ENCODE measurements at places on chromosomes 5 and 9. TPM values are rescaled to one million over a fixed set of nuclear protein-coding genes. Genes with fewer than 3 reads are reported as not detected.
A peak's percentile ranks its signal among the peaks of the same experiment; 100 is the strongest.

GRCh38 chr5:105593011-105593760 is 2030.6 kb upstream of the NUDT12 start:
- no peak for DNase-seq

The TPPP gene
- total RNA-seq: 3.4 TPM

- DNase-seq: no peak
Observed at GRCh38 chr9:127886401-127886972, 9.0 kb upstream of the AK1 start.

- DNase-seq: no peak
Observed at GRCh38 chr9:109852556-109852955, 72.6 kb downstream of the PALM2AKAP2 start.

DNA sequence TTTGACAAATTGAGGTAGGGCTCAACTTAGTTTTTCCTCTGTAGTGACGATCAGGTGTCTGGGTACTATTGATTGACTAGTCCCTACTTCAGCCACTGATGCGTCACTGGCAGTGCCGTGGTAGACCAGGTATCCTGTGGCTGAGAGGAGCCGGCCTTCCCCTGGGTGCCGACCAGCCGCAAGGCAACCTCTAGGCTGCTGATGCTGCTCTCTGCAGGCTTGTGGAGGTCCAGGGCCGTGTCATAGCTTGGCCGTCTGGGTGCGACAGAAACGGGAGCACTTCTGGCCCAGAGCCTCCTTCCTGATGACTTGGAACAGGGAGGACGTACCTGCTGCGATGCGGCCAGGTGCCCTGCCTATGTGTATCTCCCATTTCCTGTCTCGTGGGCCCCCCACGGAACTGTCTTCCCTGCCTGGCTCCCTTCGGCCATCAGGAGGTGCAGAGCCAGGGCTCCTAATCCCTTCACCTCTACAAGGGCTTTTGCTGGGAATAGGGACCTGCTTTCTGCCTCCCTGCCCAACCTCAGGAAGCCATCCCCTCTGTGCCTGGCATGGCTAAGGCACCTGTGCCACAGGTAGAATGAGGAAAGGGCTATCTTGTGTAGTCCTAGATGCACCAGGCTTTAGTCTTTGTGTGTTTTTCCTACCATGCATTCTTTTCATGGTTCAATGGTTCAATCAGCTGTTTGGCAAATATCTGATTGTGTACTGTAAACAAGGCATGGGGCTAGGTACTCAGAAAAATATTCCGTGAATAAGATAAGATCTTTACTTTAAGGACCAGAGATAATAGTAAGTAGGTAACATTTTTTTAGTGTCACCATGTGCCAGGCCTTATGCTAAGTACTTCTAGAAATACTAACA is 44.6 kb downstream of the MVB12B start:
- peak; percentile 45 for DNase-seq

DNA sequence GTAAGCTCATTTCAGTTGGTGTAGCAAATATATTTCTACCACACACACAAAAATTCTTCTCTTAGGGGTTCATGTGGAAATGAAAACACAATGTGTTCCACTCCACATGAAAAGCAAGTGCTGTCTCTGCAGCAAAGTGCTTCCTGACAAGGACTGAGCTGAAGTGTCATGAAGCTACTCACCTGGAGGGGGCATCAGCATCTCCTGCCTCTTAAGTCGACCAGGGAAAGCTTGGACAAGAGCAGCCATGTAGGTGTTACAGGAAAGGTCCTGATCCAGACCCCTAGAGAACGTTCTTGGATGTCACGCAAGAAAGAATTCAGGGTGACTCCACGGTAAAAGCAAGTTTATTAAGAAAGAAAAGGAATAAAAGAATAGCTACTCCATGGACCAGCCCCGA is 62.8 kb downstream of the SV2C start:
- no peak for DNase-seq

The MPDZ gene
- total RNA-seq: 112 TPM

The CTXN3 gene
- total RNA-seq: not detected

The FCN1 gene
- 16.1 TPM for total RNA-seq

GRCh38 chr9:84748112-84748511 is 78.6 kb downstream of the NTRK2 start:
- no peak for DNase-seq

GRCh38 chr5:65163698-65164097 is 318.0 kb downstream of the ADAMTS6 start:
- no peak for DNase-seq

The KLHL3 gene
- total RNA-seq: 32.8 TPM

- peak; percentile 47 for DNase-seq
Observed at GRCh38 chr5:178527458-178528307, 62.5 kb downstream of the COL23A1 start.

- no peak for DNase-seq
Observed at GRCh38 chr5:124330595-124331220, 415.7 kb downstream of the ZNF608 start.

DNA sequence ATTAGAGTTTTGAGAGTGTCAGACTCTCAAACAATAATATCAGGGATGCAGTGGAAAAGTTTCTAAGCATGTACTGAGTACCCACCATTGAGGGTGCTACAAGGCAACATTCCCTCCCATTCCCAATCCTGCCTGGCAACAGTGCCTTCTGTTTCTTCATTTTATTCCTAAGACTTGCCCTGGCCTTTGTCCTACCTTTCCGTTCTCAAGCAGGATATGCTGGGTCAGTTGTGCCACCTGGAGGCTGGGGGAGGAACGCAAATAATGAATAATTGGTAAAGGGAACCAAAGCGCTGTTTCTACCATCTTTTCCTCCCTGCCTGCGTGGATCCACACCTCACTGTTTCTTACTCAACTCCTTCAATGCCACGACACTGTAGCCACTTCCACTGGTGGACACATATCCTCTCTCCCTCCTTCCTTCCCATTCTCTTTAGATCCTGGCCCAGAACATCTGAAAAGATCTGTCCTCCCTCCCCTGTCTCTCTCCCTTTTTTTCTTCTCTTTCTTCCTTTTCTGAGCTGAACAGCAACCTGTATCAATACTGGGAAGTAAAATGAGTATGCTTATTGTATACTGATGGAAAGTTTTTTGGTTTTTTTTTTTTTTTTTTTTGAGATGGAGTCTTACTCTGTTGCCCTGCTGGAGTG is 149.5 kb downstream of the C9orf152 start:
- DNase-seq: no peak

- no peak for DNase-seq
Observed at GRCh38 chr5:133865113-133865512, 103.3 kb downstream of the C5orf15 start.

The PHYKPL gene
- total RNA-seq: 133 TPM

The KIF20A gene
- total RNA-seq: 0.67 TPM

GRCh38 chr9:19409401-19410194 is 789 bp downstream of the ACER2 start:
- DNase-seq: peak; percentile 64

GRCh38 chr5:15560421-15560820 is 60.4 kb downstream of the FBXL7 start:
- no peak for DNase-seq

- DNase-seq: no peak
Observed at GRCh38 chr5:37899037-37899436, 59.2 kb upstream of the GDNF start.

- DNase-seq: no peak
Observed at GRCh38 chr5:66324357-66324756, 180.3 kb downstream of the SREK1 start.

- no peak for DNase-seq
Observed at GRCh38 chr5:71924980-71925379, 182.3 kb upstream of the MAP1B start.

- DNase-seq: no peak
Observed at GRCh38 chr9:87674565-87675299, 51.2 kb upstream of the CTSL start.

GRCh38 chr5:79982136-79982535 is 8.9 kb downstream of the MTX3 start:
- no peak for DNase-seq

The CNTFR gene
- total RNA-seq: 23.2 TPM

DNA sequence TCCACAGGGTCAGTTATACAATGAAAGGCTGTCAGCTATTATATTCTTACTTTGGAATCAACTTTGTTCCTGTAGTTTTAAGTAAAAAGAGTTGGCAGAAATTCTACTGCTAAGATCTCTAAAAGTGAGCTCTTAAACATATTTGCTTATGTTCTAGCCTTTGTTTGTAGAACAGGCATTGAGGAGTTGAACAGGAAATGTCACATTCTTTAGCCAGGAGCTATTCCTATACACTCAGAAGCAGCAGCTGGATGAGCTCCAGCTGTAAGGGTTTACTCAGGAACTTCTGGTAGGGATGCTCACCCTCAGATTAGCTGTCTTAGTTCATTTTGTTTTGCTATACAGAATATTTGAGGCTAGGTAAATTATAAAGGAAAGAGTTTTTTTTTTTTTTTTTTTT is 22.4 kb upstream of the SPINK14 start:
- DNase-seq: no peak

GRCh38 chr5:142277796-142278195 is 47.0 kb downstream of the SPRY4 start:
- DNase-seq: no peak

- no peak for DNase-seq
Observed at GRCh38 chr5:18102733-18103132, 468.5 kb downstream of the TAF11L14 start.

- no peak for DNase-seq
Observed at GRCh38 chr5:90640484-90641059, 82.0 kb downstream of the ADGRV1 start.

The NR6A1 gene
- total RNA-seq: 3.3 TPM

The SLC1A1 gene
- 4.7 TPM for total RNA-seq

The OCLN gene
- total RNA-seq: 18.5 TPM

GRCh38 chr5:1661831-1662558 is 137.6 kb downstream of the MRPL36 start:
- no peak for DNase-seq

DNA sequence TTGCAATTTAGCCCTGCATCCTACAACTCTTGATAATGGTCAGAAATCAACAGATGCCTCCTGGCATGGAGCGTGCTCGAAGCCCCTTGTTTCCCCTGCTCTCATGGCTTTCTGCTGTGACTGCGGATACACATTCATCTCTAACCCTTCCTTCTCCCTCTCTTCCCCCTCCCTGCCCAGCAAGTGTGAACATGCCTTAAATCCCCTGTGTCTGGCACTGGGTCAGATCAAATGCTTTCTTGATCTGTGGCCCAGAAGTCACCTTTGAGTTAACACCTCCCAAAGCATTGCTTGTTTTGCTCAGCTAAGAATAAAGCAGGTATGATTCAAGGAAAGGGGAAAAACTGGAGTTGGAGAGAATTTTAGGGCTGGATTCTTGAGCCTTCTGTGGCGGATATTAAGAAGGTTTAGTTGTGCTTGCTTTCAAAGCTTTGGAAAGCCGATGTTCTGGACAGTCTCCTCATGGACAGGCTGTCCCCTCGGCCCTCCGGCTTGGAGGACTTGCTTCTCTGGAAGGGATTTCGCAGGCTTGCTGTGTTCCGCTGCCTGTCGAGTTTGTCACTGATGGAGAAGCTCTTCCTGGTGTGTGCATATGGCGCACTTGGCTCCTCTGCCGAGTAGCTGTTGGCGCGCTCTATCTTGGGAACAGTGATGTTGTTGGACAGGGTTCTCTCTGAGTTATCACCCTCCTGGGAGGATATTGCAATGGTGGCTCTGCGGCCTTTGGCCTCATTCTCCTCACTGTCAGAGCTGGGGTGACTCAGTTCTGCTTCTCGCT is 121.3 kb upstream of the KLF9 start:
- DNase-seq: no peak

- no peak for DNase-seq
Observed at GRCh38 chr5:107636555-107636954, 34.2 kb downstream of the EFNA5 start.

- DNase-seq: no peak
Observed at GRCh38 chr5:175872287-175873087, 1.1 kb downstream of the CPLX2 start.

The PSD2 gene
- total RNA-seq: 0.53 TPM
